ENCODE measurements at places on chromosomes 2 and 18.

DNA sequence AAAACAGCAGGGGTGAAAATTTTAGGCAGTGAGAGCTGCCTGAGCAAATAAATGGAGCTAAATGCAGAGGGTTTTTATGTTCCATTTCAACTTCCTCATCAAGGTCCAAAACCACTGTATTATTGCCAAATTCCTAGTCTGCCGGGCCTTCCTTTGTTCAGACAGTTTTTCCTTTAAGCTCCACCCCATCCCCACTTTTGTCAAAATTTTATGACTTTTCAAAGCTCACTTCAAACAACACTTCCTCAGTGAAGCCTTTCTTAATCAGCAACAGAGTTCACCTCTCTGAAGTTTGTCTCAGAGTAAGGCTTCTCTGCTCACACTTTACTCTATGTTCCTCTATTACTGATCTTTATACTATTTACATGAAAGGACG is 81.3 kb downstream of the CERKL start:
- DNase-seq = no peak

- no peak for DNase-seq
Measured at GRCh38 chr18:33424266-33424946, 16.1 kb downstream of the CCDC178 start.

DNA sequence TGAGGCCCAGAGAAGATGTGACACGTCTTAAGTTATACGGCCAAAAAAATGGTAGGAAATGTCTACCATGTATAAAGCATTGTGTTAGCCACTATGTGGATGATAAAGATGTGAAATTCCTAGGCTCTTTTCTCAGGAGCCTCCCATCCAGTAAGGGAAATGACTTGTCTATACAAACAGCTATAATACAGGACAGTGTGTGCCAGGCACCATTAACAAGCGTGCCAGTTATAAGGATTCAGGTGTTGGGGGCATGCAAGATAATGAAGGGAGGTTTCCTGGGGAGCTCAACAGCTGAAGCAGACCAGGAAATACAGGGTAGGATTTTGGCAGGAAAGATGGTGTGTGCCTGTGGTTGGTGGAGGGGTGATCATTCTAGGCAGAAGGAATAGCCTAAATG is 37.6 kb downstream of the ALPK2 start:
- DNase-seq = no peak

DNA sequence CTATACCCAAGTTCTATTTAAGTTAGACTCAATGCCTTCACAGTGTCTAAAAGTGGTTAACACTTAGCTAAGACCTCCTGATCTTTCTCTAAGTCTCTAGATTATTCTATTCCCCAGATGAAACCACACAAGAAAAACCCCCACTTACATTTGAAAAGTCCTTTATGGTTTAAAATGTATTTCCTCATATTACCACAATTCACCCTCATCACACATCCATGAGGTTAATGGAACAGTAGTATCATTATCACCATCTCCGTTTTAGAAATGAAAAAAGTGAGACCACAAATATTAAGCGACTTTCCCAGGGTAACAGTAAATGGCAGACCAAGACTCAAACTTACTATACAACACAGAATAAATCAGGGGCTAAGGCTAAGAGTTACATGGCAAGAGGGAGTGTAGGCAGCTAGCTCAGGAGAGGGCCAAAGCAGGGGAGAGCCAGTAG is 28.6 kb downstream of the EPG5 start:
- DNase-seq = no peak

DNA sequence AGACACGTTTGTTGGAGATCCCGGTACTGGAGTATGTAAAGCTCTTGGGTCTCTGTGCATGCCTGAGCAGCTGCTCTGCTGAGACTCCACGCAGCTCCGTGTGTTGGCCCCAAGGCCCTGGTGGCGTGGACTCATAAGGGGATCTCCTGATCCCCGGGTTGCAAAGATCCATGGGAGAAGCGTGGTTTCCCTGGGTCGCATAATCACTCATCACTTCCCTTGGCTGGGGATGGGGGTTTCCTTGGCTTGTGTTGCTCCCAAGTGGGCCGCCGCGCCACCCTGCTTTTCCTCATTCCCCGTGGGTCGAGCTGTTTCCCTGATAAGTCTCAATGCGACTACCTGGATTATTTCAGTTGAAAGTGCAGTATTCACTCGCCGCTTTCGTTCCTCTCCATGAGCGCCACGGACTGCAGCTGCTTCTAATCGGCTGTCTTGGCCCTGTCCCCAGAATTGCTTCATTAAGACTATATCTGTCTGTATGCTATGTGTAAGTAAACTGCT is 76.0 kb downstream of the EPC2 start:
- no peak for DNase-seq

- DNase-seq = no peak
Measured at GRCh38 chr18:63468575-63468974, 8.2 kb upstream of the SERPINB5 start.

DNA sequence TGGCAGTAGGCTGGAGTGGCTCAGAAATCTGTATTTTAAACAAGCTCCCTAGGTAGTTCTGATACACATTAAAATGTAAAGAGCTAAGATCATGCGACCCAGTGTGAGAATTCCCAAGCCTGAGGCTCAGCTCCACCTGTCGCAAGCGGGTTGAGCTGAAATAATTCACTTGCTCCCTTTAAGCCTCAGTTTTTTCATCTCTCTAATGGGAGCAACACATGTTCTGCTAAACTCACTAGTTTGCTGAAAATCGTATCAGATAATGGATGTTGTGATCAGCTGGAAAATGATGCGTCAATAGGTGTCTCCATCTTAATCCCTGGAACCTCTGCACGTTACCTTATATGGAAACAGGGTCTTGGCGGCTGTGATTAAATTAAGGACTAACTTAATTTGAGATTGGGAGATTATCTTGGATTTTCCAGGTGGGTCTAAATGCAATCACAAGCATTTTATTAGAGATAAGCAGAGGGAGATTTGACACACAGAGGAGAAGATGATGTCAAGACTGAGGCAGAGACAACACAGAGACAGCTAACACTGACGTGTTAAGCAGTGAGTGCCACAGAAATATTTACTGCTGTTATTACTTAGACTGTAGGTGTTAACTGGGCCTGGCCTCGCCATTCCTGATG is 53.0 kb downstream of the POMC start:
- no peak for DNase-seq

DNA sequence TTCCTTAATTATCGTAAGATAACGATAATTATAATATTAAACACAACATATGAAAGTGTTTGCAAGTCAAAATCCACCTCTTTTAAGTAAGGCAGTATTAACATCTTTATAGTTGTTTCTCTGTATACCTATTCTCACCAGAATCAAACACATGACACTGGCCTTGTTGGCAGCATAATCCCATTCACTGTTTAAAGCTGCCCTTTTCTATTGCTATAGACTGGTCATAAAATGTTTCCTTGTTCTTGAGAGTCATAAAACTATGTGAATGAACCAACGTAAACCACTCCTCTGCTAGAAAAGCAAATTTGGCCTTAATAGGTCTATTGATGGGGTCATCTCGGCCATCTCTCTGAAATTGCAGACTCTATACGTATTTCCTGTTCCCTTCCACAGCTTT is 293.1 kb downstream of the SLC8A1 start:
- DNase-seq = no peak

- no peak for DNase-seq
Measured at GRCh38 chr2:191693166-191693565, 15.2 kb downstream of the NABP1 start.

DNA sequence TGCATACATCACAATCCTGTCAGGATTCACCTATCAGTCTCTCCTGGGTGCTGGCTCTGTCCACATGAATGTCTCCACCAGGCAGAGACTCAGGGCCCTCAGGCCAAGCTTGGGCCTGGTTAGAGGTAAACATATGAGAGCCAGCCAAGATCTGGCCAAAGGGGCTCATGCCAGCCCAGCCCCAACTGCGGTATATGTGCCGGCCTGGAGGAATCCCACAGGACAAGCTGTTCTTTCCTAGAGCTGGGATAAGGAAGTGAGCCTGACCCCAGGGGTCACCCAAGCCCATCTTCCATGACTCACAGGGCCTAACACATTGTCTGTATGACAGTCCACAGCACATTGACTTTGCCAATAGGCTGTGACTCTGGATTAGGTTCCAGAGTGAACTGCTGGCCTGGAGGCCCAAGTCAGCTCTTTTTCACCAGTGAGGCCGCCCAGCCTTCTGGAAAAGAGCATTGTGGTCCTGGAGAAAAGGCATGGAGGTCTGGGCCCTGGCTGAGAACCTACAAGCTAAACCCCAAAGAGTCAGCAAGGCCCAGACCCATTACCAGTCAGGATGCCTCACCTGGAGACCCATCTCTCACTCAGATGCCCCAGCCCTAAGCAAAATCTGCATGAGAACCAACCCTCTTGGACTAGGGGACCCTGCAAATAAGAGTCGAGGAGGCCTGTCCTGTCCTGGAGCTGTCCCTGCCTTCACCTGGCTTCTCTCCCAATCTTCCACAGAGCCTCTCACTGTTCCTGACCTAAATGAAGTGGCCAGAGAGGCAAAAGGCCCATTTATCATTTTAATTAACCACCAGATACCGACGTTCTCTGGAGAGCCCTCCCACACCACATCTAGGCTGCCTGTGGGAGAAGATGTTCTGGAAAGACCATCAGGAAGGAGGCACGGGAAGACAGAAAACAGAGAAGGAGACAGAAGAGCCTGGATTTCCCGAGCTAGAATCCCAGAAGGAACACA is 120.9 kb upstream of the PKDCC start:
- DNase-seq = no peak

GRCh38 chr2:121527009-121527682 is 3.5 kb upstream of the RNU4ATAC start:
- DNase-seq = no peak

- no peak for DNase-seq
Measured at GRCh38 chr18:2986150-2986865, 26.6 kb downstream of the LPIN2 start.

- no peak for DNase-seq
Measured at GRCh38 chr2:221334481-221335218, 237.5 kb downstream of the EPHA4 start.

DNA sequence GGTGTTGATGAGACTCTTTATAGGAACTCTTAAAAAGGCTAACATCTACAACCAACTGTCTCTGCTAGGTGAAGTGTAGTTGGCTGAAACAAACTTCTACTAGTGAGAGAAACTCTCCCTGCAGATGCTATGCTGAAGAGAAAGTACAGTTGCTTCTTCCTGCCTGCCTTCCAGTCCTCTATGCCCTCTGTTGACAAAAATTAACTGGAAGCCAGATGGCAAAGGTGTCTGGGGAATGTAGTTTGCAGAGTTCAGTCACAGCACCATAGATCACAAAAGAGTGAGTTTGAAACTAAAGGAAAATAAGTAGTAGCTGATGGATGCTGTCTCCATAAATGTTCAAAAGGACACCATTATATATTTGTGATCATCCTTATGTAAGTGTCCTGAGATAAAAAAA is 958.8 kb upstream of the NRXN1 start:
- DNase-seq = no peak

GRCh38 chr2:232626584-232626983 is 6.8 kb upstream of the EFHD1 start:
- DNase-seq = no peak

- no peak for DNase-seq
Measured at GRCh38 chr2:139427164-139427563, 647.0 kb upstream of the NXPH2 start.

- peak; percentile 32 for DNase-seq
Measured at GRCh38 chr2:227766373-227766883, 20.7 kb downstream of the SCYGR8 start.

- DNase-seq = peak; percentile 74
Measured at GRCh38 chr18:8608795-8609658, at the start of gene RAB12. Gene RAB12 (plus strand): TSS chr18:8609437. CDS start chr18:8609440, 3 bp downstream.

DNA sequence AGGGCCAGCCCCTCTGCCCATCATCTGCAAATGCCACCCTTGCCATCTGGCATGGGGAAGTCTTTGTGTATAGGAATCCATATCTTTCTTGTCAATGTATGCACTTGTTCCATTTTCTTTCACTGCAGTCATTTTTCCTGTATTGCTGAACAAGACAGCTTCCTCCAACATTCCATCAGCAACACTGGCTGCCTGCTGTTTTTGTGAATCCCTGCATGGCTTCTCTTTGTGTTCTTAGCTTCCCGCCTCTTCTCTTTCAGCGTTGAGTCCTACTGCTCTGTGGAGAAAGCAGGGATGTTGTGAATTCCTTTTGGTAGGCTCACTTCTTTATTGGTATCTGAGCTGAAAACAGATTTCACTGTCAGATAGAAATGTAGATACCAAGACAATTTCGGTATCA is 150.0 kb downstream of the LPIN1 start:
- DNase-seq = no peak

DNA sequence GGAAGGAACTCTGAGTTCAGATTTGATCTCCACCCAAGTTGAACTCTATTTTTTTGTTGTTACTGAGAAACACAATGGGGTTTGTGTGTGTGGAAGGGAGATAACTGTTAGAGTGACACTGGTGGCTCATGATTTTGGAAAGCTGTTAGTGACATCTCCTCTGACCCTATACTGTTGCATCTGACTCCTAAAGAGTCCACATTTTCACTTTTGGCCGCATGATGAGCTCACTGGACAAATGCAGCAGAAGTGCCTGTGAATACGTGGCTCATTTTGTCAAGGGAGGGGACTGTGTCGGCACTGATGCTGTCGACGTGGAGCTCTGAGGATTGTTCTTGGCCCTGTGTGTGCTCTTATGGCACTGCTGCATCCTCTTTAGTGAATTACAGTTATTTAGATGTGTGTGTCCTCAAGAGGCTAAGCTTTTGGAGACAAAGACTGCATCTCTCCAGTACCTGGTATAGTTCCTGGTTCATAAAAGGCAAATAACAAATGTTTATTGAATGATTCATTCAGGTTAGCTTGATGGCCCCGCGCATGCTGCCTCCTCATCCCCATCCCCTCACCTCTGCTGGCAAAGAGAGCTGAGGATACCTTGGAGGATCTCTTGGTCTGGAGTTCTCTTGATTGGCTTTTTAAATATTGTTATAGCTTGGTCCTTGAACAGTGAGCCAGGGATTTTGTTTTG is 135.4 kb downstream of the PHLPP1 start:
- DNase-seq = no peak

GRCh38 chr2:20436716-20437470 is 10.0 kb upstream of the RHOB start:
- DNase-seq = no peak

GRCh38 chr2:200136655-200137054 is 169.8 kb upstream of the SPATS2L start:
- DNase-seq = no peak

GRCh38 chr2:141994066-141994465 is 136.8 kb downstream of the LRP1B start:
- no peak for DNase-seq

GRCh38 chr18:47912794-47913585 is 17.5 kb downstream of the SMAD2 start:
- DNase-seq = no peak

DNA sequence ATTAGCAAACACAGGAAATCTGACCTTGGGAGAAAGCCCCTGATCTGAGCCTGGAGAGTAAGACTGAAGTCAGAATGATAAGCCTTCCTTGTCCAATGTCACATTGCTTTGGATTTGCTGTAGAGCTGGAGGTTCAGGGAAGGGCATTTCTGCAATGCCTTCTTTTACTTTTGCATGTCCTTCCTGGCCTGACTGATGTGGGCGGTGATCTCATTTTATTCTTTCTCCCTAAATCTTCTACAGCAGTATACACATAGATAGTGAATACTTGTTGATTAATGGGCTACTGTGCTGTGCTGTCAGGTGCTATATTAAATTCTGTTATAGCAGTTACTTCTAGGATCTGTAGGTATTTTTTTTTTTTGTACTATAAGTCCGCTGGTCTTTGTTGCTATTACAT is 62.6 kb downstream of the PLCL1 start:
- DNase-seq = no peak
